ENCODE measurements at places on chromosomes 11 and 22.

DNA sequence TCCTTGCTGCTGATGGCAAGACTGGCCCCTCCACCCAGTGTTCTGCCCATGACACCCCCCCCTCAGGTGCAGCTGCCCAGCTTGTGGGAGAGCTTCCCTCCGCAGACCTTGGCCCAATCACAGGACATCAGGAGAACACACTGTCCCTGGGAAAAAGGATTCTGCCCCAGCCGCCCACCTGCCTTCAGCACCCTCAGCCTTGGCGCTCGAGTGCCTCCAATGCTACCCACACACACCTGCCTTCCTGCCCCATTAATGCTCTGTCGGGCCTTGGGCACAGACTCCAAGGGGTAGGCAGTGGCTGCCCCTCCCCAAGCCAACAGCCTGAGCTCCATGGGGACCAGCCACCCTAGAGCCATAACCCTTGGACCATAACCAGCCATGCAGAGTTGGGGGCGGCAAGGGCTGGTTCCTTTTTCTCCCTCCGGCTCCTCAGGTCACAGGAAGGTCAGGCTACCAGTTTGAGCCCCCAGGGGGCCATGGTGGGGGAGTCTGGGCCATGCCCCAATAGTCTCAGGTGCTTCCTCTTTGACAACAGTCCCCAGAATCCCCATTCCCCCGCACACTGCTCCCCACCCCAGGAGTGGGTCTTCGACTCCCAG lies 1.3 kb upstream of the ZNF70 start:
- DNase-seq, result no peak

DNA sequence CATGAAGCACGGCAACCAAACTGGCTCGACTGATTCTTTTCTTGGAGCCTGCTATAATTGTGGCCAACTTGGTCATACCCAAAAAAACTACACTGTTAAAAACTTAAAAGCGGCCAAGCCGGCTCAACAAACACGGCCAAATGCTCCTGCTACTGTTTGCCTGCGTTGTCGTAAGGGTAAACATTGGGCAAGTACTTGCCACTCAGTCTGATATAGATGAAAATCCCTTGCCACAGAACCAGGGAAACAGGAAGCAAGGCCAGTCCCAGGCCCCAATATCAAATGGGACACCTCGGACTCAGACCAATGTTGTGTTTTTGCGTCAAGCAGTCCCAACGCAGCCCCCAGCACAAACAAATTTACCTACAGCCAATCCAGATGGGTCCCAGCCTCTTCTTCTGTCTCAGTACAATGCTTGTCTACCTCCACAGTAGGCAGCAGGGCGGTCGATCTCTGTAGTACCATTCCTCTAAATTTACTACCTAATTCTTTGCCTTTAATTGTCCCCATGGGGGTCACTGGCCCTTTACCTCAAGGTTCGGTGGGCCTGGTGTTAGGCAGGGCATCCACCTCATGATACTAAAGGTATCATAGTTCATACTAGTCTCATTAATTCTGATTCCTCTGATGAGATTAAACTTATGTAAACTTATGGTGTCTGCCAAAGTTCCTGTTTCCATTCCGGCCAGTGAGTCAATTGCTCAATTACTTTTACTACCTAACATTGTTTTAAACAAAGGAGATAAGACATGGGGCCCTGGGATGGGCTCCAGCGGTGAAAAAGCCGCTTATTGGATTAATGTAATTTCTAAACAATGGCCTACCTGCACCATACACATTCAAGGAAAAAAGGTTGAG lies 3.7 kb upstream of the COMT start:
- no peak for DNase-seq

- DNase-seq, result no peak
These were observed 132.7 kb upstream of the RCN1 start for GRCh38 chr11:31958076-31958735.

DNA sequence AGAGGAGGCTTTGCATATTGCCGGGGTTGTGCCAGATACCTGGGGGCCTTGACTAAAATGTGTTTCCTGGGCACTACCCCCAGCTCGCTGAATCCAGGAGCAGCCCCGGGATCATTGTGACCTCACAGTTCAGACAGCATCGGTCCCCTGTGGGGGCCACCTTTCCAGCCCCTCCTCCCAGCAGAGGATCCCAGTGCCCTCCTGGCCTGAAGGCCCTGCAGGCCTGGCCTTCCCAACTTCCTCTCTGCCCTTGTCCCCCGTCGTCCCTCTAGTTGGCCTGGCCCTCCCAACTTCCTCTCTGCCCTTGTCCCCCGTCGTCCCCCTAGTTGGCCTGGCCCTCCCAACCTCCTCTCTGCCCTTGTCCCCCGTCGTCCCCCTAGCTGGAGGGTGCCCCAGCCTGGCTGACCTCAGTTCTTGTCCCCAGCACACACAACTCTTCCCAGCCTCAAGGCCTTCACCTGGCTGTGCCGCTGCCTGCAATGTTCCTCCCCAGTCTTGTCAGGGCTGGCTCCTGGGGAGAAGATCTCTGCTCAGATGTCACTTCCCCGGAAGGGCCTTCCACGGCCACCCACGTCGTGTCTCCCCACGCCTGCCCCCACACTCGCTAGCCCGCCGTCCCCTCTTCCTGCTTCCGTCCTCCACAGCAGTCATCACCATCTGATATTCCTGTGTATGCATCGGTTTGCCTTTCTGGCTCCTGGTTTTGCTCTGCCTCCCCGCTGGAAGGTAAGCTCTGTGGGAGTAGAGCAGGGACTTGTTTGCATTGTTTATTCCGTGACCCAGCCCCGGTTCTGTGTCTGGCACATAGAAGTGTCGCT lies 12.6 kb upstream of the ANO1 start:
- no peak for DNase-seq

- no peak for DNase-seq
These were observed 26.0 kb downstream of the DUSP8 start for GRCh38 chr11:1546077-1546535.
